ENCODE measurements at places on chromosomes 3 and 15. TPM values are rescaled to one million over a fixed set of nuclear protein-coding genes. Genes with fewer than 3 reads are reported as not detected.

The SLC9C1 gene
- not detected for polyA plus RNA-seq

The ST3GAL6 gene
- 4.0 TPM for polyA plus RNA-seq

The ABTB1 gene
- 15.2 TPM for polyA plus RNA-seq

DNA sequence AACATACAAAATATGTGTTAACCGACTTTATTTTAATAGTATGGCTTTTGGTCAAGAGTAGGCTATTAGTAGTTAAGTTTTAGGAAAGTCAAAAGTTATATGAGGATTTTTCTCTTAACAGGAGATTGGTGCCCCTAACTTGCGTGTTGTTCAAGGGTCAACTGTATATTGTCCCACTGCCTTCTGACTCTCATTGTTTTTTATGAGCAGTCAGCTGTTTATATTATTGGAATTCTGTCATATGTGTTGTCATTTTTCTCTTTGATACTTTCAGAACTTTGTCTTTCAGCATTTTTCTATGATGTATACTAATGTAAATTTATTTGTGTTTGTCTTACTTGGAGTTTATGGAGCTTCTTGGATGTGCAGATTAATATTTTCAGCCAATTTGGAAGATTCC is 142.1 kb upstream of the CMC1 start:
- DNase-seq = no peak
- H3K4me3 ChIP-seq = no peak overlapping the region
- H3K27ac ChIP-seq = no peak overlapping the region
- no peaks in the 10 kb centered on the region for H3K4me1 ChIP-seq
- no peaks in the 10 kb centered on the region for H3K36me3 ChIP-seq

- no peaks in the 10 kb centered on the region for H3K4me1 ChIP-seq
- no peak overlapping the region for H3K4me3 ChIP-seq
- no peak for DNase-seq
- H3K27me3 ChIP-seq = no peaks in the 10 kb centered on the region
These were observed 112.7 kb downstream of the SNRK start for GRCh38 chr3:43399034-43399433.

- peak; percentile 59 for DNase-seq
- no peak overlapping the region for H3K4me3 ChIP-seq
- no peaks in the 10 kb centered on the region for H3K4me1 ChIP-seq
- H3K36me3 ChIP-seq = no peaks in the 10 kb centered on the region
These were observed 901.4 kb downstream of the MCTP2 start for GRCh38 chr15:95132774-95133173.

DNA sequence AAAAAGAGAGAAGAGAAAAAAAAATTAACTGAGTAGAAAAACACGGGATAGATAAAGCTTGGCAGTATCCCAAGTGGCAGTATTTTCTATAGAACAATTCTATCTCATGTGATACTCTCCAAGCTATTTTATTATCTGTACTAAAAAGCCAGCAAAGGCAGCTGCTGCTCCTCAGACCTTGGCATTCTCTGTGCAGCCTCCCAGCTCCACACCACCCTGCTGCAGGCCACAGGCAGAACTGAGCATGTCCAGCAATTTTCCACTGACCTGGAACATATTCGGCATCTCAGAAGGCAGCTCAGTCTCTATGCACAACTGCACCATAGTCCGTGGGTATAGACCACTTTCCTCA is 1161.4 kb downstream of the IGSF11 start:
- DNase-seq = no peak
- H3K4me3 ChIP-seq = no peak overlapping the region
- H3K27ac ChIP-seq = no peak overlapping the region
- H3K27me3 ChIP-seq = no peaks in the 10 kb centered on the region

DNA sequence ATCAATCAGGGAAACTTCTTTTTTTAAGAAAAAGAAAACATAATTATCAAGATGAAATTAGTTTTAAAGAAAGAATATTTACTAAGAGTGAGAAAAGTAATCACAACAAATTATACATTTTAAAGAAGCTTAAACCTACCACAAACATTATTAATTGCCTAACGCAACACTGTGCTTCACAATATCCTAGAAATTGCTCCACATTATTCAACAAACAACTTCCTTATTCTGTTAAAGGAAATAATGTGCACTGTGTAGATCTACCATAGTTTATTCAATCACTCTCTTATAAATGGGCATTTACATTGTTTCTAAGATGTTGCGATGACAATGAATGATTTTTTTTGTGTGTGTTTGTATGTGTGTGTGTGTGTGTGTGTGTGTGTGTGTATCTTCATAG is 525.9 kb upstream of the KCNMB2 start:
- no peak for DNase-seq
- H3K4me1 ChIP-seq = no peaks in the 10 kb centered on the region
- H3K27me3 ChIP-seq = no peaks in the 10 kb centered on the region
- no peak overlapping the region for H3K27ac ChIP-seq
- H3K4me3 ChIP-seq = no peak overlapping the region

- H3K27ac ChIP-seq = no peak overlapping the region
- no peaks in the 10 kb centered on the region for H3K4me1 ChIP-seq
- no peaks in the 10 kb centered on the region for H3K36me3 ChIP-seq
- H3K27me3 ChIP-seq = no peaks in the 10 kb centered on the region
These were observed 469.3 kb upstream of the MCTP2 start for GRCh38 chr15:93762036-93762435.

- no peak for DNase-seq
- H3K27ac ChIP-seq = no peak overlapping the region
- H3K4me3 ChIP-seq = no peak overlapping the region
- H3K27me3 ChIP-seq = no peaks in the 10 kb centered on the region
- H3K4me1 ChIP-seq = peaks cover 4% of the 10 kb centered on the region
These were observed 95.5 kb downstream of the DPH6 start for GRCh38 chr15:35450492-35450891.

GRCh38 chr3:107430996-107431245 is 53.7 kb downstream of the CCDC54 start:
- no peaks in the 10 kb centered on the region for H3K36me3 ChIP-seq
- no peak for DNase-seq
- peak overlapping the region; percentile 84 for H3K27ac ChIP-seq
- no peaks in the 10 kb centered on the region for H3K27me3 ChIP-seq
- H3K4me3 ChIP-seq = peak overlapping the region; percentile 71

- H3K27ac ChIP-seq = no peak overlapping the region
- H3K27me3 ChIP-seq = no peaks in the 10 kb centered on the region
- no peak overlapping the region for H3K4me3 ChIP-seq
- no peak for DNase-seq
These were observed 45.6 kb downstream of the CDAN1 start for GRCh38 chr15:42691308-42691707.

DNA sequence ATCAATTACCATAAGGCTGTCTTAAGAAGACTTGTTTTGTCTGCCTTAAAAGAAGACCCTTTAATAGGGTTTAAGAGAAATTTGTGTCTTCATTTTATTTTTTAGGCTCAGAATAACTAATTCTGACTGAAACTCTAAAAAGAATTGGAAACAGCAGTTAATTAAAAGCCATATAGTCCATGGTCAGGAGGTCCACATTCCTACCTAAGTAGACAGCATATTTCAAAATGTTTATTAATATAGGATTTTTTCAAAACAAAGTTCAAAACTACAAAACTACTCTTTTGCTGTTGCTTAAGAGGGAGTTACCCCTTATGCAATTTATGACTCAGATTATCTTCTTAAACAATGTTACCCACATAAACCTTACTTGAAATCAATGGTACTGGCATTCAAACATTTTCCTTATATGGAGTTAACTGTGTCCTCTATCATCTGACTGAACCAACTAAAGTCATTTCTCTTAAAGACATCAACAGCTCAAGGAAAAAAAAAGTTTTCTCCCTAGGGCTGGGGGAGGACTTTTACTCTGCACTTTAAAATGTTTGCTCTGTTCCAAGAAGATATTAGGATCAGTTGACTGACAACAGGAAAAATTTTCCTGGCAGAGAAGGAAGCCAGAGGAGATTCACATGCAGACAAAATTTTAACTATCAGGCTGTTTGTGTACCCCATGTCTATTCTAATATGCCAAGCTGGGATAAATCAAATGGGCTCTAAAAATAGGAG is 56.8 kb upstream of the NANOGP8 start:
- no peaks in the 10 kb centered on the region for H3K36me3 ChIP-seq
- H3K27me3 ChIP-seq = no peaks in the 10 kb centered on the region
- H3K4me1 ChIP-seq = peaks cover 5% of the 10 kb centered on the region
- DNase-seq = no peak
- no peak overlapping the region for H3K4me3 ChIP-seq

- H3K4me1 ChIP-seq = no peaks in the 10 kb centered on the region
- H3K27ac ChIP-seq = no peak overlapping the region
- no peaks in the 10 kb centered on the region for H3K36me3 ChIP-seq
- H3K4me3 ChIP-seq = no peak overlapping the region
- no peak for DNase-seq
These were observed 309.4 kb upstream of the STT3B start for GRCh38 chr3:31223278-31223677.

DNA sequence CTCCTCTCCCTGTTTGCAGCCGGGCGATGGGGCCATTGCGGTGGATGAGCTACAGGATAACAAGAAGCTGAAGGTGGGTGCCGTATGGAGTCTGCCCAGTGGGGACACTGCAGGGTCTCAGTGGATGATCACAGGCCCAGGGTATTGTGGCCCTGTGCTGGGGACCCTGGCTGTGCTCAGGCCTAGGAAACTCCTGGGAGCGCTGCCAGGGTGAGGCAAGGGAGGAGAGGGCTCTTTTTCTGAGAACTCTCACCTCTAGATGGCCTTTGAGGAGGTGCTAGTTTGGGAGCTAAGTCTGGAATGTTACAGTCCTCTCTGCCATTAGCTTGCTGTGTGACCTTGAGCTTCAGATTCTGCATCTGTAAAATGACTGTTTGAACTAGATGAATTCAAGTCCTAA is 16.4 kb downstream of the SLC24A1 start:
- no peak overlapping the region for H3K27ac ChIP-seq
- no peak for DNase-seq
- H3K4me3 ChIP-seq = no peak overlapping the region
- peaks cover 14% of the 10 kb centered on the region for H3K4me1 ChIP-seq
- H3K36me3 ChIP-seq = no peaks in the 10 kb centered on the region

GRCh38 chr3:183252973-183253527 is at the start of gene B3GNT5:
TSS of gene B3GNT5 (plus strand) at chr3:183253253. CDS start at chr3:183269799, 16,546 bp downstream.
- H3K27me3 ChIP-seq = no peaks in the 10 kb centered on the region
- H3K36me3 ChIP-seq = peaks cover 2% of the 10 kb centered on the region
- peaks cover 23% of the 10 kb centered on the region for H3K4me1 ChIP-seq
- peak within 1 kb of the TSS; percentile 89 for H3K4me3 ChIP-seq

DNA sequence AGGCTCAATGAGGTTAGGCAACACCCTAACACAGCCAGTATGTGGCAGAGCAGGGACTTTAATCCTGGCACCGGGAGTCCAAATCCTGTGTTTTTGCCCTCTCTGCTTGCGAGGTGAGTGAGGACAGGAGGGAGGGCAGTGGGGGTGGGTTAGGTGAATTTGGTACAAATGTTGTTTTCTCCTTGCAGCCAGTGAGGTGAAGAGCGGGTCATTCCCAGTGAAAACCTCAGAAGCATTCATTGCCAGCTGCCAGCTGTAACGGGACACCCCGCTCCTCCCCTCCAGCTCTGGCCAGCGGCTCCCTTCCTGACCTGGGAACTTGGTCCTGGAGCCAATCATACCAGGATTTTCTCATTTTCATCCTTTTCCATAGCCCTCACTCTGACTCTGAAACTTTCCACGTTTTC is 45.7 kb upstream of the RAB6B start:
- H3K27ac ChIP-seq = no peak overlapping the region
- H3K4me1 ChIP-seq = peaks cover 32% of the 10 kb centered on the region
- H3K36me3 ChIP-seq = no peaks in the 10 kb centered on the region
